T-helper 17 cell (primary cell): ENCODE measurements at places on chromosomes 1 and 21.

GRCh38 chr1:51326839-51327238, 3.5 kb downstream of the TTC39A start:
- DNase-seq, result no peak

- DNase-seq, result no peak
These were observed 165.5 kb upstream of the TMEM51 start for GRCh38 chr1:14987829-14988603.

DNA sequence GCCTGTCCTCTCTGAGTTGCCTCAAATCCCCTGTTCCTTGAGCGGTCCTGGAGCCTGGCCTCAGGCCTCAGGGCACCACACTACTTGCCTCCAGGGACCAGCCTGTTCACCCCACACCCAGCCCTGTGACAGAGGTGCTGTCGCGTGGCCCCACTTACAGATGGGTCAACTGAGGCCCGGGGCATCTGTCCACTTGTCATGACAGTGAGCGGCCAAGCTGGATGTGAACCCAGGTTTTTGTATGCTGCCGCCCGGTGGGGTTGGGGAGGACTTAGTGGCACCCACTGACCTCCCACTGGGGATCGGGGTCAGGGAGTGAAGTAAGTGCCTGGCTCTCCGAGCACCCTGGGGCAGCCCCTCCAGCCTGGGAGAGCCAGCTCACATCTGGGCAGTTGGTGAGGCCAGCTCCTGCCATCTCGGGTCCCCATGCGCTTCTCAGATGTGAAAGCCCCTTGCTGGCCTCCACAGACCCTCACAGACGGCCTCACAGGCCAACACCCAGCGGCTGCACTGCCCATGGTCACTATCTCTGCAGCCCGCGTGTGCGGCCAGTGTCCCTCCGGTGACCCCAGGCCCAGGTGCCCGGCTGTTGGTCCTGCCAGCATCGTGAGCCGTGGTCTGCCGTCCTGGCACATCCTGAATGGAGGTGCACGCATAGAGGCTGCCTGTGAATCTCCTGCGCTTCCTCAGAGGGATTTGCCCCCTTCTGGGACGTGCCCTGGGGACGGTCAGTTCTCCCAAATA, 9.3 kb upstream of the FAAP20 start:
- DNase-seq, result no peak

DNA sequence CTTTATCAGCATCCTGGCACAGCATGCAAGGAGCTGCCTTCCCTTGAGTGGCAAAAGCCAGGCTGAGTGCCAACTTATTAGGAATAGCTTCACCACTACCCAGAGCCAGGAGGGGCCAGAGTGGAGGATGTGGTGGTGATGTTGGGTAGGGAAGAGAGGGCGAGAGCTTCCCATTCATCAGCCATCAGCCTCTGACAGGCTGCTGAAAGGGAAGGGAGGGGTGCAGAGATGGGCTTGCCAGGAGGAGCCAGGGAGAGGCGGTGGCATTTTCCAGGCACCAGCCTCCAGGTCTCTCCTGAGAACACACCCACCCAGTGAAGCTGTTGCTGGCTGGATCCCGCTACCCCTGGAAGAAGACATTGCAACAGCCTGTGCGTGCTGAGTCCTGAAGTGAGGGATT, 168.5 kb downstream of the ACTL8 start:
- no peak for DNase-seq

DNA sequence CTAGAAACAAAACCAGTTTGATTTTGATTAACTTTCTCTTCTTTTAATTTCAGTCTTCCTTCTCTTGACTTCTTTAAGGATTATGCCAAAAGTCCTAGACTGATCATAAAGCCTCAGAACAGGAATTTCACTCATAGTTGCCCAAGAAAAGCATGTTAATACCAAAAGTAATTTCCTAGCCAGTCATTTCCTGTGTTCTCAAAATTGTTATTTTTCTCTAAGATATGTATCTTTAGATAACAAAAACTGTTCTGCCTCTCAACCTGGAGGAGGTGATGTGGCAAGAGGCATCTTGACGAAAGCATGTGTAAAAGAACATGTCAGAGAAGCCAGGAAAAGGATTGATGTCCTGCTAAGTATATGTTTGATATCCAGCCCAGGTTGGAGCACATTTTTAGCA, 78.0 kb upstream of the IPO9 start:
- no peak for DNase-seq

DNA sequence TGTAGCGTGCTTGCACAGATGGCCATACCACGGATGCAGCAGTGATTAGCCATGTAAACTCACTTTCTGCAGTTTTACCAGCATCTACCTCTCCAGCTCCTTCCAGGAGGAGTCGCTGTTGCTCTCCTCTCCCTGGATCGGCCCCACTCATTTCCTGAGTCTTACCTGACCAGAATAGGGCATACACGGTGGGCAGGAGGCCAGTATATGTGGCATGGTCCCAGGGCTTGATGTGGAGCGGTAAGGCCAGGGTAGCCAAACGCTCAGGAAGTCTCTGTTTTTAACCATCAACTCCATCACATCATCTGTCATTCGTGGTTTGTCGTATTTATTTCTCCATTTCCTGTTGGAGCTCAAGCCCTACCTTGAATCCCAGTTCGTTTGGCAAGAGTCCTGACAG, 163.4 kb upstream of the USP24 start:
- DNase-seq, result no peak

GRCh38 chr21:15324542-15324941, 259.7 kb upstream of the NRIP1 start:
- no peak for DNase-seq

DNA sequence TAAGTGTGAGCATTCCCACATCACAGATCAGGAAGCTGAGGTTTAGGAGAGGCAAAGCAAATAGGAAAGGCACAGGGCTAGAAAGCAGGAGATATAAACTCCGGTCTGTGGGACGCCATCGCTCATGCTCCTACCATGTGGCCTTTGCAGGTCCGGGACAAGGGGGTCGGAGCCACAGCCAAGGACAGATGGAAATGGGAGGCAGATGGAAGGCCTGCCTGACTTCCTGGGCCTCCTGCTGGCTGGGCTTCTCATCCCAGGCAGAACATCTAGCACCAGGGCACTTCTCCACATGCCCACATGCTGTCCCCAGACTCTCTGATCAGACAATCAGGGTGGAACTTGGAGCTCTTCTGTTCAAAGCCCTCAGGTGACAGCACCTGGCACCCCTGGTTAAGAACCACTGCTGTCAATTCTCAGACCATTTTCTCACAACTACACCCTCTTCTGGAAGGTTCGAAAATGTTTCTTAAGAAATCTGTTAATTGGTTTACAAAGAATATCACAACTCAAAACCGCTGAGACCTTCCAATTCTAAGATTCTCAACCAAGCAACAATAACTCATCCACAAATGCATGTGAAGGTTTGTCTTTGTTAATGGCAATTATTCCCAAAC, 173.3 kb upstream of the EDN2 start:
- DNase-seq, result no peak

GRCh38 chr1:37851262-37851661, 8.1 kb downstream of the MTF1 start:
- no peak for DNase-seq

GRCh38 chr1:228416217-228416933, at the start of gene TRIM17:
Gene TRIM17 (minus strand): TSS chr1:228416861. CDS start chr1:228415072, 1,789 bp downstream.
- DNase-seq, result no peak

GRCh38 chr1:43275826-43276620, 6.2 kb downstream of the TMEM125 start:
- DNase-seq, result no peak

DNA sequence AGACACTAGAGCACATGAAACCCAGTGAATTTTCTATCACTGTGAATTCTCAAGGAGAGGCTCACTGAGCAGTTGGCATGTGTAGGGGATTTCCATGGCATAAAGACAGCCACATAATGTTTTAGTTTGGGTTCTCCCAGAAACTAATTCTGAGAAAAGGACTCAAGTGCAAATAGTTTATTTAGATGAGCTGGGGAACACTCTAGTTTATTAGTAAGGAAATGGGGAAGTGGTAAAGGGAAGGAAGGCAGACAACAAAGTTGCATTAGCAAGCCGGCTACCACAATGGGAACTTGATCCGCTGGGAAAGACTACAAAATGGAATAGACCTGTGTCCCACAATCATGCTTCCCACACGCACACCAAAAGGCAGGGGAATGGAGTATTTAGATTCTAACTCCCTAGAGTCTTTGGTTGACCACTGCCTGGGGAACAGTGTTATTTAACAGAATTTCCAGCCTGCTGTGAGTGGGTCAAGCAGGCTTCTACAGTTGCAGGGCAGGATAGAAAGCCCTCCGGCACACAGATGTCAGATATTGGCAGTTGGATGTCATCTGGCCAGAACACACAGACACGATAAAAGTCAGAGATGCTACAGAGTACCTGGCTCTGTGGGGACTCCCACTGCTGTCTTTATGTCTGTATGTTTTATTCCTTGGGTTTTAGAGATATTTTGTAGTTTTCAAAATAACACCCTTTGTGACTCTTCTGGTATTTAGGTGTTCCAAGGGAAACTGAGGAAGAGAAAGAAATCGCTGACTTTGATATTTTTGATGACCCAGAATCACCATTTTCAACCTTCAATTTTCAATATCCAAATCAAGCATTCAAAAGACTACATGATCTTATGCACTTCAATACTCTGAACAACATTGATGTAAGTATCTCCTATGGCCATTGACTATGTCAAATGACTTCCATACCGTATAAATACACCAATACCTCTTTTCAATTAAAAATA, 150.1 kb downstream of the PLA2G4A start:
- DNase-seq, result no peak

DNA sequence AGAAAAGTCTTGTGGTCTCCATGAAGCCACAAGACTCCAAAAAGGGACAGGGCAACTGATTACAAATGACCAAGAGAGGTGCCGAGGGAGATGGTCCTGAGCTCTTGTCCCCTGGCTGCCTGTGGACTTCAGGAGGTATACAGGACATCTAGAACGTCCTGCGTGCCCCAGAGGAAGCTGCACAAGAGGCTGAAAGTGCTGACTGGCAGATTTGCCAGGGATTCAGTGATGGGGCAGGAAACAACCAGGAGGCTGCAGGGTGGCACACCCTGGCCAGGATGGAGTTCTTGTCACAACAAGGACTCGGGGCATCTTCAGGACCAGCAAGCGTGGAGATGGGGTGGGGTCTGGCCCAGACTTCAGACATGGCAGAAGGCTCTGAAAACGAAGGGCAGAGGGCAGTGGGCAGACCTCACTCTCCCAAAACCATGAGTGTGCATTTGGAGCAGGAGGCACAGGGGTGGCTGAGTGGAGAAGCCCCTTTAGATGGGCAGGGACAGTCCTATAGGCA, 13.4 kb upstream of the PKP1 start:
- DNase-seq, result no peak

DNA sequence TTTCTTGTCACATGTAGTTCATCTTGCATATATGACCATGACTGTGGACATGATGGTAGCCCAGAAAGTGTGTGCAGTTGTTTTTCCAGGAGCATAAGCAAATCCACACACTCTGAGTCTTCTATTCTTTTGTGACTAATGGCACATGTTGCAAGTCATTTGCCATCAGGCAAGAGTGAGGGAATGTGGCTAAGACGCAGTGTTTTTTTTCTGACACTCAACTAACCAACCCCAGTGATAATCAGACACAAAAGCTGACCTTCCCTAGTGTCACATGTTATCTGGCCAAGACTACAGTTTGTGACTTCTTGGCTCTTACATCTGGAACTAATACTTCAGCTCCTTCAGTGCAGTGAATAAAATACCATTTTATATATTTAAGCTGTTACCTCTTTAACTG, 108.8 kb downstream of the ITSN1 start:
- DNase-seq, result no peak

DNA sequence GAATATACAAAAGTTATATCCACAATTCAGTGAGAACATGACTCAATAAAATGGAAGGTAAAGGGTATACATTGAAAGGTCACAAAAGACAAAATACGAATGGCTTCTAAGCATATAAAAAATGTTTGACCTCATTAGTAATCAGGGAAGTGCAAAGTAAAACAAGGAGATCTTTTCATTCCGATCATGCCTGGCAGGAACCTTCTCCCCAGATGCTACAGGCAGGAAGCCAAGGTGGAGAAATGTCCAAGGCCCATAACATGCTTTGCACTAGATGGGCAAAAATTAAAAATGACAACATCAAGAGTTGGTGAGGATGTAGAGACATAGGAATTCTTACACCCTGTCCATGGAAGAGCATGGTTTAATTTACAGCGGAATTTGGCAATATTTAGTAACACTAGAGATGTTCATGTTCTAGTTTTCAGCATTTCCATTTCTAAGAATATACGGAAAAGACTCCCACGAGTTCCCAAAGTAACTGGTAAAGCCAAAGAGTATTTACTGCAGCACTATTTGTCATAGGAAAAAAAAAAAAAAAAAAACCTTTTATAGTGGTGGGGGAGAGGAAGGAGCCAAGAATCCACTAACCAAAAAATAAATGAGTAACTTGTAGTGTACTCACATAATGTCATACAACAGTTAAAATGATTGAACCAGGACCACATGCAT, 184.5 kb upstream of the KAZN start:
- DNase-seq, result no peak

DNA sequence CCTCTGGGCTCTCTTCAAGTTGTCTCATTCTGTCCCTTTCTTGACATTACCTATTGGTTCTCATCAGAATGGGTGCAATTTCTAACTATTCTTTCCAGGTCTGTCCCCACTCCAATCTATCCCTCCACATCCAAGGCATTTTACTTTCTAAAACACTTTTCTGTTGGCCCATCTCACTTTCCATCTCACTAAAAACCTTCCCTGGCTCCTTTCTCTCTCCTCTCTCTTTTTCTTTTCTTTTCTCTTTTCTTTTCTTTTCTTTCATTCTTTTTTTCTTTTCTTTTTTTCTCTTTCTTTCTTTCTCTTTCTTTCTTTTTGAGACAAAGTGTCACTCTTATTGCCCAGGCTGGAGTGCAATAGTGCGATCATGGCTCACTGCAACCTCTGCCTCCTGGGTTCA, 279.2 kb upstream of the SGIP1 start:
- no peak for DNase-seq

DNA sequence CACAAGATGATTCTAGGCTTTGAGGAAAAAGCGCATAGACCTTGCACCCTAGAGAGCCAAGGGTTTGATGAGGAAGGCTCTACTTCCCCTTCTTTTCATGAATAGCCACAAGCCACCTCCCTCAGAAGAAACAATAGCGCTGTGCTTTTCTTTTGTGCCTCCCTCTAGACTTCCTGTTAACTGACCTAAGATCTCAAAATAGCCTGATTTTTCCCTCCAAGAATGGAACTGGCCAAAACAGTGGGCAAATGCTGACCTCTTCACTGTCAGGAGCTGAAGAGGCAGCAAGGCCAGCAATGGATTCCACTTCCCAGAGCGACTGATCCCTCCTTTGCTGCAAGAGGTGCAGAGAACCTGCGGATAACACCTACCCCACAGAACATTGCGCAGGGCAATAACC, 362.8 kb downstream of the KCNH1 start:
- DNase-seq, result no peak

DNA sequence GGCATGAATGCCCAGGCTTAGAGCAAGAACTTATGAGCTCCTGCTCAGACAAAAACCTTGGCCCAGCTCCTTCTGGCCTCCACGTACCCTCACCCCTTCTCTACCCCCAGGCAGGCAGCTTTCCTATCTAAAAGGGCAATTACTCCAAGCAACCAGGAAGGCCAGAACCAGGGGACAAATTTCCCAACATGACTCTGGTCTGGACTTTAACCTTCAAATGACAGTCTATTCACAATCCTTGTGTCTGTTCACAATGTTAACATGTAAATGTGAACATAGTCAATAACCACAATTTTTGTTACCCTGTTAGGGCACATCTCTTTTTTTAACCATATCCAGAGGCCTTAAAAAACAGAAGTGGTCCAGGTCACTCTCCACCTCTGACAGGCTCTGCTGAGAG, 64.4 kb upstream of the LAPTM5 start:
- no peak for DNase-seq
